ENCODE measurements at places on chromosomes 2 and 18.

GRCh38 chr2:30262716-30263309, 31.5 kb downstream of the LBH start:
- DNase-seq, result no peak

DNA sequence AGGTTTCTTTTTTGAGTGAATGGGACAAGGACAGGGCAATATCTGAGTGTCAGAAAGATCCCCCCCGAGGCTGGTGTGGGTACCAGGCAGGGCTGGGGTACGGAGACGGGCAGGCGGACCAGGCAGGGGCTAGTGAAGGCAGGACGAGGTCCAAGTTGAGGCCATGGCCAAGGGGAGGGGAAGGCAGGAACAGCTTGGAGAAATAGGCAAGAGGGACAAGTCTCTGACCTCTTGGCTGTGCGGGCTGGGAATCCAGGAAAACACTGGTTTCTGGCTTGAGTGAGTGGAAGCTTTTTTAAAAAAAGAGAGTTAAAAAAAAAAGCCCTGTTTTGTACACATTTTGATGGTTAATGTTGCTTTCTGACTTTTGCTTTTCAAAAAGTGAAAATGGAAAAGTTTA, 30.3 kb downstream of the ASAP2 start:
- no peak for DNase-seq

GRCh38 chr18:58541146-58541788, 87.6 kb downstream of the ALPK2 start:
- no peak for DNase-seq

- no peak for DNase-seq
Observed at GRCh38 chr2:238449241-238449640, 22.5 kb downstream of the ASB1 start.

DNA sequence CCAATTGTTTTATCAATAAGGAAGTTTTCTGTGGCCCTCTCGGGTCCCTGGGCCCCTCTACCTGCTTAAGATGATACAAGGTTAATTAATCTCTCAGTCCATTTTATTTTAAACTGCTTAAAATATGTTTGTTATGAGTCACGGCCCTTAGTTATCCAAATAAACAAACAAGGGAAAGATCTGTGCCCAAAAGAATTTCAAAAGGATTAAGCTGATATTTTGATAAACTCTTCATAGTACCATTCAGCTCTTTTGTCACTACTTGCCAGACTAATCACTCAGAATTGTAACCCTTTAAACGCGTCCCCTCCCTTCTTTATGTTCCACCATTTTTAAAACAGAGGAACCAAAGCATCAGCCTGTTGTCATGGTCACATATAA, 144.7 kb upstream of the STK17B start:
- DNase-seq, result no peak

DNA sequence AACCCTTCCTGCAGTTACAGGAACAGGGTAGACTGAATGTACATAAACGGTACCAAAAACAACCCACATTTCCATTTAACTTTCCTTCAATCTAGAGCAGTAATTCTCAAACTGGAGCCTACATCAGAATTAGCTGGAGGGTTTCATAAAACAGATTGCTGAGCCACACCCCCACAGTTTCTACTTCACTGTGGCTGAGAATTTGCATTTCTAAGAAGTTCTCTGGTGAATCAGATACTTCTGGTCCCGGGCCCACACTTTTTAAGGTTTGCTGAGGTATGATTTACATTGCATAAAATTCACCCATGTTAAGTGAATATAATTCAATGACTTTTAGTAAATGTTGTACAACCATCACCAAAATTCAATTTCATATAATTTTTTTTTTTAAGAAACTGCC, 113.7 kb downstream of the SRBD1 start:
- no peak for DNase-seq

GRCh38 chr2:48934807-48935206, 179.3 kb upstream of the LHCGR start:
- DNase-seq, result no peak

DNA sequence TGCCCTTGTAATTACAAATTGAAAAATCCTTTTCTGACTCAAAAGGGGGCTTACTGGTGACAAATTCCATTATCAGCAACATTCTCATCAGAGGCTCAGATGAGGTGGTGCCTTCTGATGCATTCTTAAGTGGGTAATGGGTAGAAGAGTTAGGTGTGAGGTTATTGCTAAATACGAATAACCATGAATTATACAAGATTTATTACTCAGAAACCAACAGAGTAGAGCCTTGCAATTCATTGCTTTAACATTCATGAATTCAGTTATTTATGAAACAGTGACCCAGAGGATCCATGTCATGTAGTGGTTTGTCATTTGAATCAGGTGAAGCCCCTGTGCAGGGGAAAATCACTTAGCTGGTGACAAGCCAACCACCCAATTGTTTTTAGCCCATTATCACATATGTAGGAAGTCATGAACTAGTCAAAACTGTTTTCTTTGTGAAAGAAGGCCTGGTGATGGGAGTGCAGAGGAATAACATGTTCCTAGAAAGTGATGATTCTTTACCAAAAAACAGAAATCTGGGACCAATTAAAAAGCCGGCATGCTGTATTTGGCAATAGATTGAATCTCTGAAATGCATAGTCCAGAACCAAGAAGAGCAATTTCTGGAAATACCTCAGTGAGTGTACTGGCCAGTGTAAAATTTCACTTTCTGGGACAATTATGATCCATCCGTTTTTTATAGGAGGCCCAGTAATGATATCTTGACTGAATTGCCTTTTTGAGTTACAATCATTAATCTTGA, 70.2 kb downstream of the CRIM1 start:
- DNase-seq, result no peak

DNA sequence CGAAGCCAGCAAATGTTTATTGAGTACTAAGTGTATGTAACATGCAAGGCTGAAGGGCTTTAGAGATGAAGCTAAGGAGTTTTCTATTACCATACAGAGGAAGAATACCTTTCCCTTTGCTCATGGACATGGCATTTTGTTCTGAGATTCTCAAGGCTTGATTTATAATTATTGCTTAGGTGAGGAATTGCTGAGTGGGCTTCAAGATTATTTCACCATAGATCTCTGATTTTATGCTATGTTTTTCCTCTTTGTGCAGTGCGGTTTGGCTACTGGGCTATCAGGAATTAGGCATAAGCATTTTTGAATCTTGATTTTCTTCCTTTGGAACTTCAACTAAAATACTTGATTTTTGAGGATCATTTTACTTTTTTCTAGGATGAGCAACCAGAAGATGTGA, 42.5 kb downstream of the VRK2 start:
- peak; percentile 71 for DNase-seq

DNA sequence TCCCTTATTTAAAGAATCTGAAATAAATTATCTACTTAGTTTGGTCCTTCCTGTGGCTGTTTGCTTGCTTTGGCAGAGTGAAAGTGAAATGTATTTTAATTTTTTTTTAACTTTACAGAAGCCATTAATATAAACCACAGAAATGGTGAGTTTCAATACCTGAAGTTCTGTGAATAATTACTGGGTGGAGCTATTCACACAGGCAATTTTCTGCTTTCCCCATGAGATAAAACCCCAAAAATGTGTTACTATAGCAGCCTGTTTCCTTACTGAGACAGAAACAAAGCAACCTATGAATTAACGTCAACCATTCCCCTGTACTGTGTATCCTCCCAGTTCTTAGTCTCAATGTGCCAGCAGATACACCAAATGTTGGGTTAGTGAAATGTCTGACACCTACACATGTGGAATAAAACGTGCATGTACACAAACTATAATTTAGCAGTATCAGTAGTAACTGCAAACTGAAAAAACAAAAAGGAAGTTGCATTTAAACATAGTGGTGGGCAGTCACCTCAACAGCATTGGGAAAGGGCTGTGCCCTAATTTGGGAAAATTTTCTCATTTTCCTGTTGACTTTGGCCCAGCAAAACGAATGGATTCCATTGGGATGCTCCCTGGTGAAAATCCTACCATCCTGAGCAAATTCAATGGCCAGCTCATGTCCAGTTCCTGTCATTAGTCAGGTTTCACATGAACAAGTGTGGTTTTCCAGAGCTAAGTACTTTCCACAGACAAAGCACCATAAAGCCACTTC, 73.1 kb upstream of the RMDN2 start:
- DNase-seq, result peak; percentile 78

GRCh38 chr2:199818026-199818425, 33.0 kb downstream of the FTCDNL1 start:
- DNase-seq, result no peak

DNA sequence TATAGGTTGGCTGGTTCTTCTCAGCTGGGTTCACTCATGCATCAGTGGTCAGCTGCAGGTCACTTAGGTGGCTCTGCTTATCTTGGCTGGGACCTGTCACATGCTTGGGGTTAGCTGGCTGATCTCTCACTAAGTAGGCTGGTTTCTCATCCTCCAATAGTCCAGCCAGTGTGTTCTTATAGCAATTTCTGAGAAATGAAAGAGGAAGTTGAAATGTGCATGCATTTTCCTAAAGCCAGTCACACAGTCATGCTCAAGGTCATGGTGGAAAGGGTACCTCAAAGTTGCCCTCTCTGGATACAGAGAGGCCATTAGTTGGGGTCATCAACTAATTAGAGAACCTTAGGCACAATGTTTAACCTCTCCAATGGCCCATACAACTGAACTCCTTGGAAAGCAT, 64.4 kb downstream of the KLHL29 start:
- DNase-seq, result no peak

DNA sequence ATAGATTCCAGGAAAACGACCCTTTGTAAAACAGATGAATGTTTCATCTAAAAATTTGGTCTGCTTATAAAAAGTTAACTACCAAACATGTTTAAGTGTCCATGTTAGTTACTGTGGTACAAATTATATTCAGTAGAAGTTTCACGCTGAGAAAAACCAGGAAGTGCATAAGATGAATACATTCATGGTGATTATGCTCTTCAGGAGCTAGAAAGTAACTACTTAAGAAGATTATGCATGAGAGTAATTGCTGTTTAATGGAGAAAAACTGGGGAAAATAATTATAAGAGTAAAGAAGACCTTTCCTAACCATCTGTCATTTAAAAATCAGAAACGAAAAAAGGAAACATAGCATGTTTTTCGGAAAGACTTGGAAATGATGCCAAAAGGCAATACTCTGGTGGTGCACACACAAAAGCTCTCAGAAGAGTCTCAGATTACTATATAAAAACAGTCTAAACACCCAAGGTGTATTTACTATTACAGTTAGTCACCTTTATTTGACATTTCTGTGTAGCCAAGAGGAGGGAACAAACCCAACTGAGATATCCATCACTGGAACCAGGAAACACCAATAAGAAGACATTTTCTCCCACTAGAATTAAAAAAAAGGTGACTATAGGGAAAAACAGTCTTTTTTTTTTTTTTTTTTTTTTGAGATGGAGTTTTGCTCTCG, 38.8 kb upstream of the METTL21A start:
- no peak for DNase-seq

DNA sequence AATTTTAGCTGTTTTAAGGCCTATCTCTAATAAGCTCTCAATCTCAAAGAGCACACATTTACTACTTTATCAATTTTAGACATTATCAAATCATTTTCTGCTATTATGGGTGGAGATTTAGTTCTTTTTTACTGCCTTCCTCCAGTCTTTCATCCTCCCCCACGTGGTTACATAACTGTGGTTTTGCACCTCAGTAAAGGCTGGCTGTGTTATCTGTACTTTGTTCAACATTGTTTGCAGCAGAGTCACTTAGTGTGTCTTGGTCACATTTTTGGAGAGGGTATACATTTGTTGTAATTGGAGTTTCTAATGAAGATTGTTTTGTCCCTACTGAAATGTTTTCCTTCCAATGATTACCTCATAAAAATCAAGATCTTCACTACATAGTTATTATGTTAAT, 549.6 kb upstream of the CELF4 start:
- no peak for DNase-seq

DNA sequence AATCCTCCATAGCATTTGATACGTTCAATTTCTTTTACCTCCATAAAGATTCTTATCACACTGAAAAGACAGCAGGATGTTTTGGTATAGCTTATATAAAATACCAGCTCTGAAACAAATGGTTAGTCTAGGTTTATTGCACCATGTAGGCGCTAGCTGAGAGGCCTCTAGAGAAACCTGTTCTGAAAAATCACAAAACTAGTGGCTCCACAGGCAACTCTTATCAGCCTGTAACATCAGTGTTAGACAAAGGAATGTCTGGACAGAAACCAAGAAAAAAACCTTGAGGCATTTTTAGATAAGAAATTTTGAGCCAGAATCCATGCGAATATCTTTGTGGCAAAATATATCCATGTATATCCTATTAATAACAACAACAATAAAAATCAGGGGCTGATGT, 440.4 kb upstream of the MAP2 start:
- DNase-seq, result no peak

- no peak for DNase-seq
Observed at GRCh38 chr2:224156436-224156835, 117.3 kb upstream of the SERPINE2 start.

DNA sequence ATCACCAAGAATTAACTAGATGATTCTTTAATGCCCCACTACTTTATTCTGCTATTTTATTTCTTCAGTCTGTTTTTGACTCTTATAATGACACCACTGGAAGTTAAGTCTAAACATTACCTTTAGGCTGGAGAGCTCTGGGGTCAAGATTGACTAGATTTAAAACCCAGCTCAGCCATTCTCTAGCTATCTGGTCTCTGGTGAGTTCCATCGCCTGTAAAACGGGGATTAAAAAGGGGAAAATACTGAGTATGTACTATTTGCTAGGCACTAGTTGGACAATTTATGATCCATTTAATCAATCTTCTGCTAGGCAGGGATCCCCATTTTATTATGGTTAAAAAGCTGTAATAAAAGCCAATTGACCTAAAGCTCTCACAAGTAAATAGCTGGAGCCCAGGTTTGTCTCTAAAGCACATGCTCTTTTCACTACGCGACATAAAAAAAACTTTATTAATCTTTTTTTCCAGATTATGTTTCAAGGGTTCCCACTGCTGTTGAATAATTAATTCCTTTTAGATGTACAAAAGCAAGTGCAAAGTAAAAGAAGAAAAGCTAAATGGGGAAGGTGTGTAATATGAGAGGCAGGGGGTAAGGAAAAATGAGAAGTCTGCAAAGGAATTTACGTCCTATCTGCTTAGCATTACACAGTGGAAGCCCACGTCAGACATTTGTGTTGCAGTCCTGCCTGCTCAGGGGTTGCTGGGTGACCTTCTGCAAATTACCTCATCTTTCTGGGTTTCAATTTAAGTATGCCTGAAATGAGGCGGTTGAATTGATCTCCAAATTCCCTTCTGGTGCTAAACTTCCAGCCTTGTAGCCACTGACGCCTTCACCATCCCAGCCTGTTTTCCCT, 918 bp upstream of the NABP1 start:
- peak; percentile 47 for DNase-seq

DNA sequence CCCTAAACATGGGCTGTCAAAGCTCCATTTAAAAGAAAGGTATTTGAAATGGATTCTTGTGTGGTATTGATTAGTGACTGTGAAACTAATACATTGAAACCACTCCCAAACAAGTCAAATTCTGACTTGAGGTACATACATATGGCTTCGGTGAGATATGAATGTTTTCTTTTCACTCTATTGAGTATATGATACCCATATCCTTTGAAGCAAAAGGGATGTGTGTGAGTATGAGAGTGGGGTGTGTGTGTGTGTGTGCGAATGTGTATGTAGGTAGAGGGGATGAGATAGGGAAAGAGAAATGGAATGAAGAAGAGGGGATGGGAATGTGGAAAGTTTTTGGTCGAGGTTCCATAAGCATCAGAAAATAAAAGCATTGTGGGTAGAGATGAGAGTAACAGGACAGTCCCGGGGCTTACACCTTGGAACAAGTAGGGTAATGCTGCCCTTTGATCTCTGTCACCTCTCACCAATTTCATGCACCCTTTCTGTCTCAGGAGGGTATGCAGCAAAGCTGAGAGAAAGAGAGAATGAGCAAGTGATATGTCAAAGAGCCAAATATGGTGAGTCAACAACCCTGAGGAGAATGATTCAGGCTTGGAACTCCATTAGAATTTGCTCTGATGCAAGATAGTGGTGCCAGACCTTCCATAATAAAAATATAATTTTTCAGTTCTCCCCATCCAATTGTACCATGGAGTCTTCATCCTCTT, 64.0 kb upstream of the ZEB2 start:
- peak; percentile 83 for DNase-seq

All from osteoblast (primary cell).